HTR-8/SVneo (cell line): ENCODE measurements at places on chromosomes 1 and 21.

GRCh38 chr1:11281518-11282331 is 8.7 kb downstream of the UBIAD1 start:
- no peak for DNase-seq

DNA sequence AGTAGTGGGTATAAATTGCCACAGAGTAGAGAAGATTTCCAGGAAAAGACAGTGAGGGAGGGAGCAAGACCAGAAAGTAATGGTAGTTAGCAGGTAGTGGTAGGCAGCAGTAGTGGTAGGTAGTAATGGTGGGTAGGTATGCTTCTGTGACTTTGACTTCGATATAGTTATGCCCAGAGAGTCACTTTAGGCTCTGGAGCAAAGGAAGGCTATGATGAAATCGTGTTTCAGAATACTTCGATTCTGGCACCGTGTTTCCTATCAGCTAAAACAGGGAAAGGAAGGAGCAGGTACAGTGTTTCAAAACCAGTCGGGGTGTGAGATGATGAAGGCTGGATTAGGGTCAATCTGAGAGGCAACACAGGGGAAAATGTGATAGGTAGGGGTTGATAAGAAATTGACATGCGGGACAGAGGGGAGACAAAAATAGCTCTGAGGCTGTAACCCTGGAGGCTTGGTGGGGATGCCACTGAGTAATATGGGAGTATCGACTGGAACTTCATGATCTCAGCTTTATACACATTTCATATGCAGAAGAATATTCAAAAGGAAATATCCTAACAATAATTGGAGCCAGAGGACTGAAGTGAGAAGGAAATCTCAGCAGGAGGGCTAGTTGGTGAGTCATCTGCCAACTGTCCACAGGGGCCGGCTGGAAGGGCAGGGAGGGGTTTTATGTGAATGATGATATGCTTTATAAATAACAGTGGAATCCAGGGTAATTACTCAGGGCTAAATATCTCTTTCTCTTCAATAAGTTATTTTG is 25.2 kb upstream of the TRIM45 start:
- DNase-seq, result peak; percentile 45

GRCh38 chr1:161494091-161494735 is 11.0 kb upstream of the FCGR2A start:
- no peak for DNase-seq

GRCh38 chr1:65339866-65340468 is 30.6 kb downstream of the DNAJC6 start:
- peak; percentile 13 for DNase-seq

DNA sequence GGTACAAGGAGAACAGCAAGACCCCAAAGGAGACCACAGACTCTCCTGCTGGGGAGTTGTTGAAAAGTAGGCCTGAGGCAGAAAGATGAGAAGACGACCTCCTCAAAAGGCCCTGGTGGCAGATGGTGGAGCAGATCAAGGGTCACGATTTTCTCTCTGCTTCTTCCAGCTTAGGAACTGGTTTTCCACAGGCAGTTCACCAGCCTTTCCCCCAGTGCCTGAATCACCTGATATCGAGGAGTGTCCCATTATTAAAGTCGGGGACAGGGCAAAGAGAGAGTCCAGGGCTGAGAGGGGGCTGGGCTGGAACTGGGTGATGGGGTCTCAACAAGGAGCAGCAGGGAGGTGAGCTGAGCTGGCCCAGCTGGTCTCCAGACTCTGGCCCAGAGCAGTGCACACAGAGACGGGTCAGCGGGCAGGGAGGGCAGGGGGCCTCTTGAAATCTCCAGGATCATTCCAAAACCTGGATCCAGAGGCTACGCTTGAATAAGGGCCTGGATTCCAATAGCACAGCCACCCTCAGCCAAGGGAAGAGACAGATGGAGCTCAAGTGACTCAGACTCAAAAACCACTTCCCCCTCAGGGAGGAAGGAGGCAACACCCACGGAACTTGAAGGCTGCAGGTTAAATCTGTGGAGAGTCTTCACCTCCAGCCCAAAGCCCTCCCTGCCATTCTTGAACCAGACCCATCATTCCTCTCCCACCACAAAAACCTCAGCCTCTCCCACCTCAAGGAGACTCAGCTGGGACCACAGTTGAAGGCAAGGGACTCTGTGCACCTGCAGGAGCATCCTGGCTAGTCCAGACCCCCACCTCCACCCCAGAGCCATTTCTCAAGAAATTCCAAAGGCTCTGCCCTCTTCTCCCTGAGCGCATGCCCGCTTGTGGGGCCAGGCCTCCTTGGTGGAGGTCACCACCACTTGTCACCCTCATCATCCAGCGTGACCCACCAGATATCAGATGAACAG is at the start of gene S100A5:
Gene S100A5, minus strand, starts transcription at position 541 of the 968 bp plus-strand sequence. CDS start 743 bp downstream, outside the sequence.
- DNase-seq, result no peak

GRCh38 chr1:161214369-161214768 is 726 bp upstream of the FCER1G start:
- no peak for DNase-seq

DNA sequence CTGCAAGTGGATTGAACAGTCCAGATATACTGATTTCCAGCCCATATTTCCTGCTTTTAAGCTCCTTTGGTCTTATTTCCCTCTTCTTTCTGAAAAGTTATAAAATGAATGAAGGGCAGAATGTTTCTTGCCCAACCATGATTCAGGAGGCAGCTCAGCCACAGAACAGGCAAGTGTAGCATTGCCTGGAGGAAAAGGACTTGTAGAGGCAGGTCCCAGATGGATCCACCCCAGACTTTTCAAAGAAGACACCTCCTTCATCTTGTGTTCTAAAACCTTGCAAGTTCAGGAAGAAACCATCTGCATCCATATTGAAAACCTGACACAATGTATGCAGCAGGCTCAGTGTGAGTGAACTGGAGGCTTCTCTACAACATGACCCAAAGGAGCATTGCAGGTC is at the start of gene CLCA2:
Gene CLCA2, plus strand, starts transcription at position 299 of the 400 bp plus-strand sequence. Its CDS starts 77 bp downstream, at position 376.
- no peak for DNase-seq

DNA sequence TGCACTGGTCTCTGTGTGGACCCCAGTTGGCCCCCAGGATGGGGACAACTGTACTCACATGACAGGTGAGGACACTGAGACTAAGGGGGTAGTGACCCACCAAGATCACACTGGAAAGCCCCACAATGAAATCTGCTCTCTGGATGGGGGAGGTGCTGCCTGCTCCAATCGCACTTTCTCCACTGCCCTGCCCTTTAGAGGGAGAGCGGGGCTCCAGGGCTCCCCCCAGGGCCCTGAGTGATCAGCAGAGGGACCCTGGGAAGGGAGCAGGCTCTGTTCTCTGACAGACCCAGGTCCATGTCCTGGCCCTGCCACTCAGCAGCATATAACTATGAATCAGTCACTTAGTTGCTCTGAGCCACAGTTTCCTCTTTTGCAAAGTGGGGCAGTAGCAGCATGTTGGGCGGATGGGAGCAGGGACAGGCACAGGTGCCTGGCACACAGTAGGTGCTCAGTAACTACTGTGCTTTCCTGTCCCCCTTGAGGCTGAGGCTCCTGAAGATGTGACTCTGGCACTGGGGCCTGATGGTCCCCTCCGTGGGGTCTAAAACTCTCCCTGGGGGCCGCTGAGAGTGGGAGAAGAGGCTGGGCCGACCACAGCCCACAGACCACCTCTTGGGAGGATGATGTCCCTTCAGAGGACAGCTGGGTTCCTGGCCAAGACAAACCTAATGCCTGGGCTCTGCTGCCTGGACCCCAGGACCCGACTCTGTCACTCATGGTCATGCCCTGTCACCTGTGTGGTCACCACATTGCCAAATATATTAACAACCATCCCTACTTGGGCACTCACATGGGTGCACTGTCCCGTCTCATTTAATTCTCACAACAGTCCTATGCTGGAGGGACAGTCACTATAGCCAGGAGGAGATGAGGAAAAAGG is 222.7 kb downstream of the PTPRU start:
- DNase-seq, result no peak

- peak; percentile 27 for DNase-seq
Measured at GRCh38 chr1:17259233-17259873, 10.5 kb downstream of the PADI3 start.

DNA sequence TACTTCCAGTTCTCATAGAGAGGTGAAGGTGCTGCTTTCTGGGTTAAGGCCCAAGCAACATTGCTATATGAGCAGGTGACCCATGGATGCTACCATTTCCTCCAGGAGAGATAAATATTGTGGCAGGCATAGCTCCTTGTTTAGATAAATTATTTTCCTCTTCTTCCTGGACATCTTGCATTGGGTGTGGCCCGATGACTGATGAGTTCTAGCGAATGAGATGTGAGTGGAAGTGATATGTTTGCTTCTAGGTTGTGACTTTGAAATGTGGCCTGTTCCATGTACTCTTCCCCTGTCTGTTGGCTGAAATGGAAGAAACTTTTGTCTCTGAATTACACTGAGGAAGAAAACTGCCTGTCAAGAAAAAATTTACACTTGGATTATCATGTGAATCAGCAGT is 101.7 kb upstream of the FMN2 start:
- no peak for DNase-seq

GRCh38 chr1:234326497-234327366 is 46.5 kb upstream of the COA6 start:
- peak; percentile 81 for DNase-seq

- peak; percentile 32 for DNase-seq
Measured at GRCh38 chr1:25797939-25798338, 2.1 kb upstream of the SELENON start.

- DNase-seq, result no peak
Measured at GRCh38 chr1:27138368-27138767, 16.6 kb downstream of the SLC9A1 start.

GRCh38 chr1:180231506-180231921 is 1.4 kb downstream of the LHX4 start:
- DNase-seq, result peak; percentile 59

GRCh38 chr1:42942444-42942843 is 16.2 kb downstream of the SLC2A1 start:
- no peak for DNase-seq

DNA sequence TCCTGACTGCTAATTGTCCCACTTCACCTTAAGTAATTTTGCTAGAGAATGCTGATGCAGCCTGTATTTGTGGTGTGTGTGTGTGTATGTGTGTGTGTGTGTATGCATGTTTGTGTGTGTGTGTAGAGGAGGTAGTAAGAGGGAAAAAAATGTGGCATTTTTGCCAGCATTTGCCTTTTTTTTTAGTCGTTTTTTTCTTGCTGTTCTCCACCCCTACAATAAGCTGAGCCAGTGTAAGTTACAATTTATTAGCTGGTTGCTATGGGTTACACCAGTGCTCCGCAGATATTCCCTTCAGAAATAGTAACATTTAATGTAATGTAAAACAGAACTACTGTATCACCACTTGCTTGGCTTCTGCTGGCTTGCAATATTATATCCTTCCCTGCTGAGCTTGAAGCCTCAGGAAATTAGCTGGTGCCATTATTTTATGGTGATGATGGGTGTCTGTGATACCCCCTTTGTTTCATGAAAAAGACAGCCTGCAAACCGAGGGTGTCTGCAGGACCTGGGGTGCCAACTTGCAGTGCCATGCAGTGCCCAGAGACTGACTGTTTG is 23.4 kb upstream of the IGSF3 start:
- no peak for DNase-seq

- DNase-seq, result no peak
Measured at GRCh38 chr1:203296460-203297073, 8.8 kb upstream of the BTG2 start.

DNA sequence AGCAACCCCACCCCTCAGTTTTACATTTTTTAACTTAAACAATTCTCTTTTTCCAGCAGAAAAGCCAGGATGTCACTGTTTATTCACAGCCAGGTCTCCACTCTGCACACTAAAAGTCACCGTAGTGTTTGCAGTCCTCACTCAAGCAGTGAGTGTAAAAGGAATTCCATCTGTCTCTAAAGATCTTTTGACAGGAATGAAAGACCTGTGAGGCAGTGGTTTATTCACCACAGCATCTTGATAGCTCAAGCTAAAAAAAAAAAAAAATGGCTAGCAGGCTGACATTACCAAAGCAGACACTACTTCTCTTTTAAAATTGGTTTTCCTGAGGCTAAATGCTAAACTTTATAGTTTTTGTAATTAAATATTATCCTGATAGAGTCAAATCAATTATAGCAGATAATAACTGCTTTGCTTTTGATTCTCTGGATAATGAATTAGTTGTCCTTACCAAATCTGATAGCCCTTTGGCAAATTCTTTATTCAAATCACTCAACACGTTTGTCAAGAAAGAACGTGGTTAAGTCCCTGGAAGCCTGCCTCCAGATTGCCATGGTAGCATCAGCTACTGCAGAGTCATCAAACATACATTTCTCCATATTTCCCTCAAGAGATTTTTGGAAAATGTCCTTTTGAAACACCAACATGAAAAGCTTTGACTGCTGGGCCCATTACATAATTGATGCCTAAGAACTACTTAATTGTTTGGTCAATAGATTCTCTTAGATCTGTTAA is 22.2 kb upstream of the SLC5A9 start:
- DNase-seq, result no peak

DNA sequence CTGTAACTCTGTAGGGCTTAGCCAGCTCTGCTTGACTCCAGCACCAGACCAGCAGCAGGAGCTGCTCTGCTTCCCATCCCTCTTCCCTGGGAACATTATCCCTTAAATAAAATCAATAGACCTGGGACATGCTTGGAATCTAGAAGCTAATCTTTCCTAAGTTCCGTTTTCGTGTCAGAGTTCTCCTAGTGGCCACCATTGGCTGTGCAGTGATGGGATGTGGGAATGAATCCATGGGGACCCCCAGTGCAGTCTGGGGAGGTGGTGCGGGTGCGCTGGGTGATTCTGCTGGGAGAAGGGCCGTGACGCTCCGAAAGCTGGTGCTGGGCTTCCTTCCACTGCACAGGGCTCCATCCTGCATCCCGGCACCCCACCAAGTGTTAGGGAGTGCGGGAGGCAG is 202.7 kb downstream of the CAMTA1 start:
- no peak for DNase-seq

- DNase-seq, result no peak
Measured at GRCh38 chr1:116605315-116605714, 34.5 kb upstream of the CD58 start.

DNA sequence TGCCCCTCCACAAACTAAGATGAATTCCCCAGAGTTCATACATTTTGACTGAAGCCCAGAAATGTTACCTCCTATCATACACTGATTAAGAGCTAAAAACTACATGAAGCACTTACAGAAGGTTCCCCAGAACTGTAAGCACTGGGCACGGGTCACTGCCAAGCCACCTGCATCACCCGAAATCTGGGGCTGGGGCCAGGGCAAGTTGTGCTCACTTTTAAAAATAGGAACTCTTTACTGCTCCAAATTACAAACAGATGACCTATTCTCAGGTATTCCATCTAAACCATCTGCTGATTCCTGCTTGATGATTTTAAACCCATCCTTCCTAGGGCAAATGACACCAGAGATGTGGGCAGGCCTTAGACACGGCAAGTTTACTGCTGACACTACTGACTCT is 4.8 kb downstream of the SETD4 start:
- no peak for DNase-seq

- DNase-seq, result no peak
Measured at GRCh38 chr1:15540186-15540585, 13.5 kb downstream of the DNAJC16 start.

GRCh38 chr1:236429715-236430274 is 35.7 kb downstream of the EDARADD start:
- no peak for DNase-seq

GRCh38 chr1:69649383-69649990 is 81.8 kb downstream of the LRRC7 start:
- no peak for DNase-seq

- DNase-seq, result no peak
Measured at GRCh38 chr1:41791667-41792484, 126.8 kb downstream of the HIVEP3 start.
